ENCODE measurements at places on chromosomes 5 and 9.

DNA sequence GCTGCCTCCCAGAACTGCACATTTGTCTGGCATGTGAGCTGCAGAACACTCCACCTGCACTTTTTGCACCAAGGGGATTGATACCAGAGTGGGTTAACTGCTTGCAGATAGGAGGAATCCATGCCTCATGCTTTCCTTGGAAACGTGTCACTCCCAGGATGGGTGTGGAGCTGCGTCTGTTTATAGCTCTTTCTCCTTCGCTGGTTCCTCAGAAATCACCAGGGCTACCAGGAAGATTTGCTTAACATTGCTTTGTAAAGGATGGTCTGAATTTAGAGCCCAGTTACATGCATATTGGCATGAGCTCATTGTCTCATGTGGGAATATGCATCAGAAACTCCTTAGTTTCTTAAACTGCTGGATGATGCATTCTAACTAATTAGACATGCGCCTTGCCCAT lies 234.6 kb downstream of the GADD45G start:
- DNase-seq = no peak

- no peak for DNase-seq
Observed at GRCh38 chr5:179668391-179668790, 12.4 kb downstream of the CBY3 start.

DNA sequence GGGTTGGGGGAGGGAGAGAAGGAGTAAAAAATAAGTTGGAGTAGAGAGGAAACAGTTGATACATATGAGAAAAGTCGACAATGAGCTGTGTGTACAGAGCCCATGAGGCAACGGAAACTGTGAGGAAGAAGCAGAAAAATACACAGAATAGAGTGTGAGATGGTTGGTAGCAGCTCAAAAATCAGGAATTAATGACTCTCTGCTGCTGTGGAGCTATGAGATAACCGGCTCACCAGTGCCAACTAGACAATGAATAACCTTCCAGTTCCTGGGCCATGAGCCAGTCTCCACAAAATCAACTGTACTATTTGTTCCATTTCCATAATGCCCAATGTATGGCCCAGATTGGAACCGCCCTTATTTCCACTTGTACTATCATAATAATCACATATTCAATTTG lies 53.1 kb upstream of the NREP start:
- DNase-seq = no peak

DNA sequence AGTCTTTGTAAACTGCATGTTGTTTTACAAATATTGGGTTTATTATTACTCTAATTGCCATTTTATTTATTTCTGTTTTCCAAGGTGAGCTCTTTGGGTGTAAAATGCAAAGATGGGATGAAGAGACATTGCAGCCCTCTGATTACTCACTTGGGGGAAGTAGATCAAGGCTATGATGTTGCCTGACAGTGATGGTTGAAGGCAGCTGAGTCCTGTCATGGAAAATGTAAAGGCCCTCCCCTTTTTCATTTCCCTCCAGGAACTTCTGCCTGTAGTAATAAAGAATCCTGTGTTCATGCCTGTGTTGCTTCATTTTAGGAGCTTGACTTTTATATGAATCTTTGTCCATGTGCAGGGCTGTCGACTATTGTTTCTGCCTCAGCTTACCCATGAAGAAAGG lies 605.4 kb upstream of the CLINT1 start:
- DNase-seq = no peak

GRCh38 chr9:121902461-121903135 lies 190.5 kb downstream of the TTLL11 start:
- DNase-seq = peak; percentile 77

DNA sequence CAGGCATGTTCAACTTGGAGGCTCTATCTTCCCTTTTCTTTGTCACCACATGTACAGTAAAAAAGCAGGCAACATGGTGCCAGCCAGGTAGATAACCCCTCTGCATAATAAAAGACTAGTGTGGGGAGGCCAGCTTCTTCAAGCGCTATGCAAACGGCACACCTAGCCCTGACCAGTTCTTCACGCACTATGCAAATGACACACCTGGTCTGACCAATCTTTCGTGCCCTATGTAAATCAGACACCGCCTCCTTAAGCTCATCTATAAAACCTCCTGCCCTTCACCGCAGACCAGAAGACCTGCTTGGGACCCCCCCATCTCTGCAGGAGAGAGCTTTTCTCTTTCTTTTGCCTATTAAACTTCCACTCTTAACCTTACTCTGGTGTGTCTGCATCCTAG lies 28.1 kb upstream of the UGCG start:
- no peak for DNase-seq

GRCh38 chr9:75455444-75455921 lies 367.2 kb downstream of the OSTF1 start:
- peak; percentile 14 for DNase-seq

- DNase-seq = no peak
Observed at GRCh38 chr5:2219149-2219776, 336.5 kb upstream of the IRX4 start.

DNA sequence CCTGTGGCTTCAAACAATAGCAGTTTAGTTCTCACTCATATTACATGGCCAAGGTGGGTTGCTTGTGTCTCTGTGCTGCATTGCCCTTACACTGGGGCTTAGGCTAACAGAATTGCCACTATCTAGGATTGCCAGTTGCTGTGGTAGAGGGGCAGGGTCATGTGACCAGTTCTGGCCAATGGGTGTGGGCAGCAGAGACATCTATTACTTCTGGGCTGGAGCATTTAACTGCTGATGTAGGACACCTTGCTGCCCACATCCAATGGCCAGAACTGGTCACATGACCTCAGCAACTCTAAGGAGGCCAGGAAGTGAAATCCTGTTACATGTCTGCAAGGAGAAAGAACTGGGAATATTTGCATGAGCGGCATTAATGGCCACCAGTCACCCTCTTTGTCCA lies 199.3 kb downstream of the C9orf152 start:
- DNase-seq = no peak

- DNase-seq = no peak
Observed at GRCh38 chr9:125099816-125100215, 43.5 kb downstream of the SCAI start.

GRCh38 chr5:95620870-95621838 lies 1.3 kb downstream of the GPR150 start:
- DNase-seq = no peak

- no peak for DNase-seq
Observed at GRCh38 chr5:69083412-69083811, 10.4 kb upstream of the SLC30A5 start.

- DNase-seq = no peak
Observed at GRCh38 chr5:172918421-172919371, 40.5 kb upstream of the RPL26L1 start.

GRCh38 chr5:176956756-176957155 lies 49.8 kb downstream of the UIMC1 start:
- DNase-seq = no peak

GRCh38 chr5:179755022-179755421 lies 22.4 kb downstream of the MAML1 start:
- DNase-seq = no peak

GRCh38 chr9:5554254-5554653 lies 43.9 kb downstream of the PDCD1LG2 start:
- DNase-seq = no peak

DNA sequence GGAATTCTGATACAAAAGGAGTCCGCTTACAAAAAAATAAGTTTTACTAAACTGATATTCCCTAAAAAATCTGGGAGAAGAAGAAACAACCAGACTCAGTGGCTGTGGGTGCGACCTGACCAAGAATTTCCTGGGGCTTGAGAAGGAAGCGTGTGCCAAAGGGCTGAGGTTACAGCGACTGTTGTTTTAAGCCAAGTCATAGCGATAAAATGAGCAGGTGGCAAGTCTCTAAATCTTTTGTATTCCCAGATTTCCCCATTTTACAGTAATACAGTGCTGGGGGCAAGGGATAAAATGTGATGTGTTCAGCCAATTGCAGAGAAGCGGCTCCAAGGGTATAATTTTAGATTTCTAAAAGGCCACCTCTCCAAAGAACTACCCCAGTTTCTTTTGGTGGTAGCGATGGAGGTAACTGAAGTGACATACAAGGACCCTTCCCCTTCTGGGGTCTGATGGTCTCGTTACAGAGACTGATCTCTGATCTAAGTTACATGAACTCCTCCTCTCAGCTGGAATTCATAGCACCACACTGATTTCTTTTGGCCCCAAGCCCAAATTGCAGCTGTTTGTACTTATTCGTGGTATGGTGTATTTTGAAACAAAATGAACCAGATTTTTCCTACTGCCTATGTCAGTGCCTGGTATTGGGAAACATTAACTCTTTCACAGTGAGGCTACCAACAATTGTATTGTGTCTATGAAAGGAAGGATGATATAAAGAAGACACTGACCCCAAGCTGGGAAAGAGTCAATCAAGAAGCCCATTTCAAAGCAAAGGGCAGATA lies 41.6 kb downstream of the LPAR1 start:
- DNase-seq = peak; percentile 64

DNA sequence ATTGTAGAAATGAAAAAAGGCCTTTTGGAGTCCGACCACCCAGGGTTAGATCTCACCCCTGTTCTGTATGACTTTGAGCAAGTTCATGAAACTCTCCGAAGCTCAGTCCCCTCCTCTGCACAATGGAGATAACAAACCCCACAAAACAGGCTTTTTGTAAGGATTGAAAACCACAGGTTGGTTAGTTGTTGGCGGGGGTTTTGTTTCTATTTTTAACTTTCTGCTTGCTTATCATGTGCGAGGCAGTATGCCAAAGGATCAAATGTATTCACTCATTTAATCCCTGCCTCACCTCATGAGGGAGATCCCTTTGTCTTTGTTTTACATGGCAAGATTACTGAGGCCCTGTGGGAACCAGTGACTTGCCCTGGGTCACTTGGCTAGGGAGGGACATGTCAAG lies 539.1 kb downstream of the CDK5RAP2 start:
- DNase-seq = no peak

GRCh38 chr9:98869866-98870265 lies 62.4 kb downstream of the GALNT12 start:
- no peak for DNase-seq

DNA sequence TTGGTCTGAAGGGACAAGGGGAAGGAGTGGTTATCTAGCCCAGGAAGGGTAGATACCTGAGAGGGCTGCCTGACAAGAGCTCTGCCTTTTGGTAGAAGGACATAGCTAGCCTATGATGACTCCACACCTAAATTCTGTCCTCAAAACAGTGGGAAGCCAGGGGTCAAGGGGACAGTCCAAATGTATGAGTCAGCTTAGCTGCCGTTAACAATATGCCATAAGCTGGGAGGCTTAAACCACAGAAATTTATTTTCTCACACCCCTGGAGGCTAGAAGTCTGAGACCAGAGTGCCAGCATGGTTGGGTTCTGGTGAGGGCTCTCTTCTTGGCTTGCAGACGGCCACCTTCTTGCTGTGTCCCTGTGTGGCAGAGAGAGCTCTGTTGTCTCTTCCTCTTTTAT lies 306.4 kb downstream of the NTRK2 start:
- DNase-seq = no peak

- DNase-seq = peak; percentile 40
Observed at GRCh38 chr9:132214027-132214622, 52.3 kb downstream of the NTNG2 start.

- no peak for DNase-seq
Observed at GRCh38 chr9:116910201-116910600, 223.1 kb downstream of the TRIM32 start.

DNA sequence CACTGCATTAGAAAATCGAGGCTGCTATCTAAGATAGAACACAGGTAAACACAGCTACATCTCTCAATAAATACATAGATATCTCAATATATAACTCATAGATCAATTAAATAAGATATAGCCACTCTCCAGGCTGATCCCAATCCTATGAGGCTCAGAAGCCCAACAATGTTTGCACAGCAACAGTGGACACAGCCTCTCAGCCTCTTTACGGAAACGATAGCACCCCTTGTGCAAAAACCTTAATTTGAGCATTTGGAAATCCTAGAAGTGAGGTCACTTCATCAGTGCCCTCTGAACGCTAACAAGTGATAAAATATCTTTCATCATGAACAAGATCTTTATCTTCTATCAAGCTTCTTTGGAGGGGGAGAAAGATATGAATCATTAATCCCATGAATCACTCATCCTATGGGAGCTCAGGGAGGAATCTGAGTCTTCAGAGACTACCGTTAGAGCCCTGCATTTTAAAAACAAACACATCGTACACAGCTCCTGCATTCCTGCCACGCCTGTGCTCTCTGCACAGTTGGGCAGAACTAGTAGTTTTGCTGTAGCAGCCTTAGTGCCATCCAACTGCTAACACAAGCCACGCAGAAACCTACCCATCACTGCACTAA lies 71.4 kb downstream of the MED27 start:
- peak; percentile 53 for DNase-seq

GRCh38 chr9:100134731-100135130 lies 35.7 kb downstream of the INVS start:
- no peak for DNase-seq

GRCh38 chr9:132062806-132063205 lies 16.9 kb downstream of the MED27 start:
- DNase-seq = no peak

- no peak for DNase-seq
Observed at GRCh38 chr5:107265193-107265592, 405.5 kb downstream of the EFNA5 start.

DNA sequence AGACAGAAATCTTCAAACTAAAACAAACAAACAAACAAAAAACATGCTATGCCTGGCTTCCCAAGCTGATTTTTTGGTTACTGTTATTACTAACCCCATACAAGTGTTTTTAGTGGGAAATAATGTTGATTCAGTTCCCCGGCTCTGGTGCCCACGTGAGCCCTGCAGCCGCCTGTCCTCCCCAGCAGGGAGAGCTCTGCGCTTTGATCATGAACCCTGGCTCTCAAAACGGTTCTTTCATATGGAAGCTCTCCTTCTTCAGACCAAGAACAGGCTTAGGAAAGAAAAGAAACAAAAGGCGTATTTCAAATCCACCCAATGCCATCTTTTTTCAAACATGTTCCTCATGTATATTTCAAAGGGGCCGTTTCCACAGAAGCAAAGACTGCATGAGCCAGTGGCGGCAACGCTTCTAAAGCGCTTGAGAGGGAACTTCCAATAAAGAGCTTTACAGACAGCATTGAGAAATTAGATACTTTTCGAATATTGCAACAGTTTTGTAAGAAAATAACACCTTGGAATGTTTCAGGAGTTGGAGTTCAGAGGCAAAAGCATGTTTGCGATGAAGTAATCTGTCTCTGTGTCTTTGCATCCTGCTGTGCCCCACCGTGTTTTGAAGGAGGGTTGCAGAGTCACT lies 74.8 kb downstream of the ICE1 start:
- DNase-seq = no peak

DNA sequence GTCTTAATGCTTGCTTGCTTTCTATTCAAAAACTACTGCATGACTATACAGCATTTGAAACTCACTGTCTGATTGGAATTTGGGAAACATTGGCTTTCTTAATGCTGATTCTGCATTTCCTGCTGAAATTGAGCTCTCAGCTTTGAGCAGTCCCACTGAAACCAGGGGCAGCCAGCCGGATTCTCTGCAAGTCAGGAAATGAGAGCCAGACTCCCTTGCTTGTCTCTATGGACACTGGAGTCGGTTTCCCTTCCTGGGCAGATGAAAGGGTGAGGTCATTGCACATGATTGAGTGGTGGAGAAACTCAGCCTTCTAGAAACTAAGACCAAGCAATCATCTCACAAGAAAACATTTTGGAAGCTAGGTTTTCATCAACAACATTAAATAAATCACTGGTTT lies 119.7 kb upstream of the SPATA31C2 start:
- DNase-seq = no peak

GRCh38 chr5:146203872-146204192 lies 427 bp downstream of the RBM27 start:
- no peak for DNase-seq

GRCh38 chr5:15452030-15452429 lies 48.0 kb upstream of the FBXL7 start:
- no peak for DNase-seq

- no peak for DNase-seq
Observed at GRCh38 chr5:110956280-110956912, 115.1 kb upstream of the TSLP start.
